ENCODE measurements at places on chromosomes 7 and 10. TPM values are rescaled to one million over a fixed set of nuclear protein-coding genes. Genes with fewer than 3 reads are reported as not detected.

The CLRN3 gene
- not detected for polyA plus RNA-seq

The ZNF138 gene
- polyA plus RNA-seq, result 14.3 TPM

- DNase-seq, result no peak
Measured at GRCh38 chr10:108422286-108422685, 1257.8 kb upstream of the SORCS1 start.

DNA sequence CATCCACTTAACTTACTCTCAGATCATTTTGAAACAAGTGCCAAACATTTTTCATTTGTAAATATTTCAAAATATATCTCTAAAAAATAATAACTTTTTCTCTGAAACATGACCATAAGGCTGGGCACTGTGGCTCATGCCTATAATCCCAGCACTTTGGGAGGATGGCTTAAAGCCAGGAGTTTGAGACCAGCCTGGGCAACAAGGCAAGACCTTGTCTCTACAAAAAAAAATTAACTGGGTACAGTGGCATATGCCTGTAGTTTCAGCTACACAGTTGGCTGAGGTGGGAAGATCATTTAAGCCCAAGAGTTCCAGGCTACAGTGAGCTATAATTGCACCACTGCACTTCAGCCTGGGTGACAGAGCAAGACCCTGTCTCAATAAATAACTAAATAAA lies 36.4 kb downstream of the USP54 start:
- DNase-seq, result no peak

GRCh38 chr10:101120884-101121653 lies 10.0 kb upstream of the TLX1 start:
- DNase-seq, result no peak
